ENCODE measurements at places on chromosomes 7 and 10.

GRCh38 chr7:18495412-18496340, at the start of gene HDAC9:
HDAC9 (plus strand) TSS chr7:18495749; CDS start chr7:18496303, 554 bp downstream.
- peak; percentile 83 for DNase-seq

- no peak for DNase-seq
Measured at GRCh38 chr7:134699021-134699818, 52.6 kb downstream of the BPGM start.

DNA sequence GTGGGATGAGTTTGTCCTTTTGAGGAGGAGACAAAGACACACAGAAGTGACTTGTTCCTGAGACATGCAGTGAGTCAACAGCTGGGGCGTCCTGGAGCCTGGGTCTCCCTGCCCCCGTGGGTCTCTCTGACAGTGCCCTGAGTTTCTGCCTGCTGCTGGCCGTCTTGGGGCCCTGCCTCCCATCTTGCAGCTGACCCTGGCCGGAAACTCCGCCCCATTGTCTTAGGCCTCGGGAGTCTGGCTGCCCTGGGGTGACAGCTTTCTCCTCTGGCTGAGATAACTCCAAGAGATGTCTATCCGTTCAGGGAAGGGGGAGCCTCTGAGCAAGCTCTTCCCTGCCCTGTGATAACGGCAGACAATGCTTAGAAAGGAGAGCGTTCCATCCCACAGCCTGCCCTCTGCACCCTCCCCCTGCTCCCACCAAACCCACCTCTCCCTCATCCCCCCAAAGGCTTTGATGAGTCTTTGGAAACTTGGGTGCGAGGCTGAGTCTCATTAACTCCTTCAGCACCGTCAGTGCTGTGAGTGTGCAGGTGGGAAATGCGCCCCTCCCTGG, 69.5 kb upstream of the PODXL start:
- no peak for DNase-seq

- no peak for DNase-seq
Measured at GRCh38 chr10:44183667-44184632, 200.9 kb downstream of the CXCL12 start.

DNA sequence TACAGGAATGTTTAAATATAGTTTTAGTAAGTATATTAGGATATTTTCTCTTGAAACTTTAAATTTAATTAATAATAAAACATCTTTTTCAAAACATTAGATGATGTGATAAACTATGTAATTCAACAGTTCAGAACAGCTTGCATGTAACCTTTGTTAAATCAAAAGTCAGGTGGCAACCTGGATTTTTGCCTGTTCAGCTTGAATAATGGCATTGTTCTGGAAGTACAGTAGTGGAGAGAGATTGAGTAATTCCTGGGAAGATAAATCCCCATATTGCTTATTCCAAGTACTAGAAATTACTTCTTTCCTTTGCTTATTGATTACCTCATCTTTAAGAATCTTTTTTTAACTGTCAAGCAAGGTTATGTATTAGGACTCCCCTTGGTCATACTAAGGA, 20.1 kb upstream of the CFTR start:
- DNase-seq: no peak

GRCh38 chr10:78511324-78512204, 477.9 kb downstream of the RPS24 start:
- DNase-seq: no peak

- DNase-seq: no peak
Measured at GRCh38 chr7:155222573-155222972, 75.1 kb upstream of the INSIG1 start.

All from suppressor macrophage treated with lipopolysaccharide for 1 hour (primary cell).